Activated T-cell treated with anti-CD3 and anti-CD28 coated beads, Interleukin-2, amount 50 U/mL, for 4 hours (primary cell): ENCODE measurements at places on chromosomes 13 and 19. TPM values are rescaled to one million over a fixed set of nuclear protein-coding genes. Genes with fewer than 3 reads are reported as not detected.
A peak's percentile ranks its signal among the peaks of the same experiment; 100 is the strongest.

GRCh38 chr13:20528452-20528851 lies 2.8 kb upstream of the CRYL1 start:
- no peak for DNase-seq

Gene IGSF23
- total RNA-seq, result not detected

Gene FPR3
- not detected for total RNA-seq

Gene SMIM44
- not detected for total RNA-seq

DNA sequence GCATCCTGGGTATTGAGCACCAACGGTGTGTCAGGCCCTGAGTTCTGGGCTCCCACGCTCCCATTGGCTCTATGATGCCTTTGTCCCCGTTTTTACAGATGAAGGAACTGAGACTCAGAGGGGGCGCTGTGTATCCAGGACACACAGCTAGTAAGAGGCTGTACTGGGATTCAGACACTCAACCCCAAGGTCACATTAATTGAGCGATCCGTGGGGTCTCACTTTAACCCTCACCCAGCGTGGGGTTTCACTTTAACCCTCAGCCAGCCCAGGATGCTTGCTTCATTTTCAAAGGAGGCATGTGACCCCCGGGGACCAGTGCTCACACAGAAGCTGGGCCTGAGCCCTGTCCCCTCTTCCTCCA lies 42.6 kb downstream of the CYP4F22 start:
- DNase-seq, result peak; percentile 15
